ENCODE measurements at places on chromosomes 11 and 22.

DNA sequence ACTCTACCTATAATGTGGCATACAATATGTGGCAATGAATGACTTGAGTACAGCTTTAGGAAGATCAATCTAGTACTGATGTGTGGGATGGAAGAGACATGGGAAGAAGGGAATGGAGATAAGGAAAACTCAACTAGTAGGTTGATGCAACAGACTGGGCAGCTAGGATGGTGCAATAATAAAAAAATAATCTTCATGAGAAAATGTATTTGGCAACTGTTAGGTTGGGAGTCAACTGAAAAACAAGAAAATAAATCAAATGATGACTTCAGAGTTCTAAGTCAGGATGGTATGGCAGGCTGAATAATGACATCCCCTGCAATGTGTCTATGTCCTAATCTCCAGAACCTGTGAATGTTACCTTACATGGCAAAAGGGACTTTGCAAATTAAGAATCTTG, 236.8 kb upstream of the PITPNB start:
- no peak for DNase-seq

DNA sequence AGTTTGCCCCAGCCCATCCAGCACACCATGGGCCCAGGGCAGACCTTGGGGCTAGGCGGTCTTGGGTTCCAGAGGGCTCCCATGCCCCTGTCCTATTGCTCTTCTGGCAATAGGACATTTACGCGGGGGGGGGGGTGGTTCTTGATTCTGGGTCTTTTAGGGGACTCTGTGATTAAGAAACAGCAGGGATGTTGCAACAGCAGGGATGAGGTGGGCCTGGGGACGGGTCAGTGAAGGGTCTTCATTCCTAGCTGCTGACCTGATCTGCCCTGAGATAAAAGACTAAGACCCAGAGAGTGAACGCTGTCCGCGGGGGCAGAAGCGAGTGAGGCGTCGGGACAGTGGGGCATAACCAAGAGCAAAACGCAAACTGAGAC, 418 bp upstream of the ADAMTS15 start:
- no peak for DNase-seq

GRCh38 chr22:39498802-39499201, 3.3 kb upstream of the MIEF1 start:
- DNase-seq, result no peak

DNA sequence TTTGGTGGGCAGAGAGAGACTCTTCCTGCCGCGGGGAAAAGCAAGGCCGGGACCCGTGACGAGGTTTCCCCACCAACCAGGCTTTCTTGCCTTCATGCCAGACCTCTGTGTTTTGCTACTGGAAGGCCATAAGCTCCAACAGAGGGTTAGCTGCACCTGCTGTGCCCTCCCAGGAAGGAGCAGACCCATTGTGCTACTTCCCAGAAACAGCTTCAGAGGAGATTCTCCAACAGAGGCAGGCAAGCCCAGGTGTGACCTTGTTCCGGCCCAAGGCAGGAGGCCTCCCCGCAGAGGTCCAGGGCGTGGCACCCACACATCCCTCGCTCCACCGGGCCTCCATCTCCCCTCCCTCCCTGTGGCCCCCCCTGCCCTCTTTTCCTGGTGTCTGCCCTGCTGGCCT, 57.8 kb downstream of the ELFN2 start:
- no peak for DNase-seq

DNA sequence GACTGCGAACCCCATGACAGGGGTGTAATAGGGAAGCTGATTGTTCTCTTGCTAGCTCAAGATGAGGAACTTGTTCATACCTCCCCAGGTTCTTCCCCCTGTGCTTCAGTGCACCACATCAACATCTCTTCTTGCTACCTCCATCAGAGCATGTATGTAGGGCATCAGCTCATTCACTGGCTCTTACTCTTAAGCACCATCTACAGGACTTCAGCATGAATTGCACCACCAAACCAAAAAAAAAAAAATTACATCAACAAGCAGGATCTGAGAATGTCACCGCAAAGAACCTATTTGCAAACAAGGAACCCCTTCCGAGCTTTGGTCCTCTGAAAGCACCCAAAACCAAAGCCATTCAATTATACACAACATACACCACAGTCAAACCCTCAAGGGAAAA, 2226.5 kb upstream of the RAG2 start:
- DNase-seq, result no peak

DNA sequence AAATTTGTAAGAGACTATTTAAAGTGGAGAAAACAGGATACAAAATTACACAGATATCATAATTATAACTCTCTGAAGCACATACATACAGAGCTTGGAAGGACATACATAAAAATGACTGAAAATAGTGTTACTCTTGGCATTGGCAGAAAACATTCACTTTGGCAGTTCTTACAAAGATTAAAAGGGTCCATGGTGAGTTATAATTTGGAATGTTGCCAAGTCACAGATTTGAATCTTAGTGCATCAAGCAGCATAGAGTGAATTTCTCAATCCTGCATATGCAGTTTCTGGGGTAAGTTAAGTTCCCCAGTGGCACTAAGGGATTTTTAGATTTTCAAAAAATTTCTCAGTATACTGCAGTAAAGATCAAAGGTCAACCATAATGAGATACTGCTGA, 115.9 kb downstream of the CCDC81 start:
- no peak for DNase-seq

DNA sequence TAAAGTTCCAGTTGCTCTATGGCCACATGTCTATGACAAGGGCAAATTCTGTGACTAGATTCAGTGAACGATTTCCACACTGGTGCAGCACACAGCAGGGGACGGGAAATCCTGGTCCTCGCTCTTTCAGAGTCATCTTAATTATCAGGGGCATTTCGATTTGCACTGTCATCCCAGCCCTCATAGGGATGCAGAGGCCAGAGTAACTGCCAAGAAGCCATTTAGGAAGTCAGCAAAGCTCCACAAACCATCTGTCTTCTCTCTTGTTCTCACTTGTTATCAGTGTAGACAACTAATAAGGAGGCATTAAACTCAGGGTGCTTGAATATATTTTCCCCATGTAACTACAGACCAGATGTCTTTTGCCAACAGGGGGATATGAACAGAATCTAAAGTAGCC, 151.7 kb downstream of the STK33 start:
- DNase-seq, result no peak
